ENCODE measurements at places on chromosomes 5 and 9.

- no peak for DNase-seq
Measured at GRCh38 chr5:107926121-107926520, 255.4 kb upstream of the EFNA5 start.

GRCh38 chr5:135596788-135597187, 18.0 kb upstream of the CXCL14 start:
- DNase-seq, result no peak

DNA sequence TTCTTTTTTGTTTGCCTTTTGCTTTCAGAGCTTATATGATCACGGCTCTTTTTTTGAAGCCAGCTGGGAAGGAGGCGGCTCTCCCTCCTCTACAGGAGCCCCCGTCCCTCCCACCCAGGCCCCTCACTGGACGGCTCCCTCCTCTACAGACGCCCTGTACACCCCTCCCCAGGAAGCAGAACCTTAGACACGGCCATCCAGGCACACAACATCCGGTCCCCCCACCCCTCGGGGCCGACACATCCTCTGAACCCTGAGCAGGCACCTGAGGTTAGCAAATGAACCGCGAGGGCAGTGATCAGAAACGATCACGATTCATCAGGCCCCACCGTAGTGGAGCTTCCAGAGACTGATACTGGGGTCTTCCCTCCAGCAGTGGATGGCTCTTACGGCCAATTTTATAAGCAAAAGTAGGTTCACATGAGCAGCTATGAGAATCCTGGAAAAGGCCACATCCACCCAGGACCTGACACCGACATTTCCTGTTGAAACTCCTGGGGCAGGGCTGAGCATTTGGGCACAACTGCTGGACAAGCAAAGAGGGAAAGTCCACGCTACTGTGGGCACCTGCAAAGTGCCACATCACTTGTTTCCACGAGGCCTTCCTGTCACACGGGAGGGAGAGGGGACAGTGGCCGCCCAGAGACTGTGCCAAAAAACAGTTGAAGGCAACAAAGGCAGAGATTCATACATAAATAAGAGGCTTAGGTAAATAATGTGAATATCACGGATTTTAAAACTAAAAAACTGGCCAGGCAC, 78.9 kb downstream of the SEMA4D start:
- DNase-seq, result peak; percentile 63

GRCh38 chr5:35881758-35882157, 25.1 kb downstream of the IL7R start:
- no peak for DNase-seq

- DNase-seq, result peak; percentile 16
Measured at GRCh38 chr5:10988622-10989021, 227.6 kb upstream of the DAP start.

DNA sequence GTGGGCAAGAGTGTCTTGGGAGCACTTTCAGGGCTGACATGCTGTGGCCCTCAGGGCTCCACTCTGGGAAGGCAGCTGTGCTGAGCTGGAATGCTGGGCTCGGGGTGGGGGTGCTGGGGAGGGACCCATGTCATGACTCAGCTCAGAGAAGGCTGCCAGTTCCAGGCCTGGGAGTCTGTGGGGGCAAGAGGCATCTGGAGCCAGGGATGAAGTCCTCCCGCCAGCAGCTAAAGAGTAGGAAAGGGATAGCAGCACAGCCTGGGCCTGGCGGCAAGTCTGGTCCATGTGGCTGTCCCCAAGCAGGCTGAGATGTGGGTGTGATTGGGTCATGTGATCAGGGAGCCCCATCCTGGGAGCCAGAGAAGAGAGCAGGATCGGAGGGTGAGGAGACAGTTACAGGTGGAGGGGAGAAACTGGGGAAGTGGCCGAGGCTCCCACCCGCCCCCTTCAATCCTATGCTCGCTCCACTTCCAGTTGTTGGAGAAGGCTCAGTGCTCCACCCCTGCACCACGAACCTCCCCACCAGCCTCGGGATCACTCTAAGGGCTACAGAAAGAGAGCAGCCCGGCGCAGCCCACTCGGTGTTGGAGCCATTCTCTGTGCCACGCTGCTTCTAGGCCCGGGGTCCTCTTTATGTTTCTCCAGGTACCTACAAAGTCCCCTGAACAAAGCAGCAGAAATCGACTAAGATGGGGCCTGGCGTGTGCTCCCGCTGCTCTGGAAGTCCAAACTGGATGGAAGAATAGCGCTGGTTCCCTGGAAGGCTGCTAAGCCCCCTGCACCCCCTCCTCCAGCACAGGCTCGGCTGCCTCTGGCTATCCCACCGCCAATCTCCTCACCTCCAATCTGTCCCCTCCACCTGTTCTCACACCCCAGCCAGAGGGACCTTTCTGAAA, 12.0 kb downstream of the PDGFRB start:
- DNase-seq, result no peak

- DNase-seq, result no peak
Measured at GRCh38 chr9:27371382-27371781, 74.4 kb upstream of the EQTN start.

- DNase-seq, result no peak
Measured at GRCh38 chr9:27094640-27095298, 14.3 kb upstream of the TEK start.

DNA sequence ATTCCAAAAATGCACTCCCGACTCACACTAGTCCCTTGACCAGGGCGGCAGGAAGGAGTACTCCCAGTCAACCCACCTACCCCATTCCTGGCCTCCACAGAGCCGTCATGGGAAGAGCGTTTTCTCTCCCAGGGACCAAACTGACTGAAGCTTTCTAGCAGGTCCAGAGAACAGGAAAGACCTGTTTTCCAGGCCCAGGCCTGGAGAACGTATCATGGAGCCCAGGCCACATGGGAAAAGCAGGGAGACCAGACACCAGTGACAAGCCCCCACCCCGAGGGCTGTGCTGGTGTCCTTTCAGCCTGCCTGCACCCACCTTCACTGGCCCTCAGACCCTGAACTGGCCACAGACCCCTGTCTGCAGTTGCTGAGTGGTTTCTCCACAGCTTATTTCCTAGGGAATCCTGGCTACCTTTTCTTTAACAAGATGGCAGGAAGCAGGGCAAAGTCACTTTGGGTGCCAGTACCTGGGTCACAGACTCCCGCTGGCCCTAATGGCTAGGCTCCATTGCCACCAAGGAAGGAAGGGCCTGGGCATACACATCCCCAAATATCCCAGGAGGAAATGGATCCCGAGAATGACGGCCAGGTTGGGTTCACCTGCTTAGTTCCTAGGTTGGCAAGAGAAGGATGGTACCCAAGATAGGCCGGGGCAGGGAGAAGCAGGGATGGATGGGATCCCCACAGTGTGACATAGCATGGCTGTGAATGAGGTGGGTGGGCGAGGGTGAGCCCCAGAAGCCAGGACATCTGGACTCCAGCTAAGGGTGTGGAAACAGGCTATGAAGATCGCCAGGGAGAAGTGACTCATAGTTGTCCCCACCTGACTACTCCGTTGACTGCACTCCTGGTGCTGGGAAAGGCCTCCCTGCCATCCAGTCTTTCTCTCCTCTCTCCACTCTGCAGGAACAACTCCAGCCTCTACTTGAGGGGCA, 12.2 kb downstream of the CCNI2 start:
- no peak for DNase-seq

GRCh38 chr9:17171309-17172094, 36.7 kb downstream of the CNTLN start:
- peak; percentile 4 for DNase-seq

Data from hematopoietic multipotent progenitor cell treated with erythropoietin and hydrocortisone succinate and interleukin-3 and kit ligand, for 4 days (in vitro differentiated cells).